Stimulated activated CD4-positive, alpha-beta T cell treated with anti-CD3 and anti-CD28 coated beads, TNF-alpha, amount 100 ng/mL, for 1 hour (primary cell): ENCODE measurements at places on chromosomes 7 and 10.

- DNase-seq: no peak
Measured at GRCh38 chr10:30436191-30436611, 2.2 kb downstream of the MAP3K8 start.

DNA sequence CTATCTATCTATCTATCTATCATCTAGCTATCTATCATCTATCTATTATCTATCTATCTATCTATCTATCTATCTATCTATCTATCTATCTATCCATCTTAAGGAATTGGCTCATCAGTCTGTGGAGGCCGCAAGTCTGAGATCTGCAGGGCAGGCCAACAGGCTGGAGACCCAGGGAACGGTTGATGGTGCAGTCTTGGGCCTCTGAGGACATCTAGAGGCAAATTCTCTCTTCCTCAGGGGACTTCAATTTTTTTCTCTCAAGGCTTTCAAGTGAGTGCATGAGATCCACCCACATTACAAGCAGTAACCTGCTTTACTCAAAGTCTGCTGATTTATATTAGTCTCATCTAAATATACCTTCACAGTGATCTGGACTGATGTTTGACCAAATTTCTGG is 197.0 kb downstream of the GLRX3 start:
- no peak for DNase-seq

DNA sequence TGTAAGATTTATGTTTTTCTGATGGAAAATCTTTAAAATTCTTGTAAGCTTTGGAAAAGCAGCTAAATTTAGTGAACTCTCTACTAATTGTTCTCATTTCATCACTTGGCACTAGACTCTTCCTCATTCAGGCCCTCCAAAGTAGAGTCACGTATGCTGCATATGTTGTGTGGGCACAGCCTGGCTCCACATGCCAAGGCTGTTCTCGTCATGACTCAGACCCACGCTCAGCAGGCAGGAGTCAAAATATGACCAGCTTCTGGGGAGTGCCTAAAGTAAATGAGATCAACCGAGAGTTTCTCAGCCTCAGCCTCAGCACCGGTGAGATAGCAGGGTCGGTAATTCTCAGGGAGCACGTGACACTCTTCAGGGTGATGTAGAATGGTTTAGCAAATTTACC is 1672.9 kb downstream of the REEP3 start:
- no peak for DNase-seq

DNA sequence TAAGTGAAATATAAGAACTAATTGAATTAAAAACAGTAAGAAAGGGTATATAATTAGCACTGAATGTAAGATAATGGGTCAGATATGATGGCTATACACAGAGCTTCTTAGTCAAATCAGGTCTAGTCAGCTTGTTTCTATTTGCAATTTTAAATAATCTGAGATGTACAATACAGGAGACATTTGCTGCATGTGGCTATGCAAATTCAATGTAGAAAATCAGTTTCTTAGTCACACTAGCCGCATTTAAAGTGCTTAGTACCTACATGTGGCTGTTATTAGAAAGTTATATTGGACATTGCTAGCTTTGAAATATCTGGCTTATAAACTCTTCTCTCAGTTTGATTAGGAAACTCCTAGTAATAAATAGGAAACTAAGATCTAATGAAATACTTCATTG is 25.3 kb downstream of the CCDC7 start:
- no peak for DNase-seq

GRCh38 chr7:1169409-1170368 is 9.7 kb upstream of the ZFAND2A start:
- DNase-seq: peak; percentile 82

DNA sequence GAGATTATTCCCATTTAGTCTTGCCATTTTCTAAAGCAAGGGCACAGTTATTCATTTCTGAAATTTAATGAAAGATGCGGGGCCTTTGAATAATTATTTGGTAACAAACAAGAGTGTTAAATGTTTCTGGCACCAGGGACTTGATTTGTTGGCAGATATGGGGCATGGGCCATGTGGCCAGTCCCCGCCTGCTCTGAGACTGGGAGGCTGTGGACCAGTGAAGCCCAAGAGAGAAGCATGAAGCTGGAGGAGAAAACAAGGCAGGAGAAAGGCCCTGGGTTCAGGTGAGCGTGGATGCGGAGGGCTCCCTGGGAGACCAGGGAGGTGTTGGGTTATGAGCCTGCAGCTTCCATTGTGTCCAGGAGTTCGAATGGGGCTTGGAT is 378.5 kb downstream of the TCERG1L start:
- DNase-seq: no peak

GRCh38 chr10:99689461-99689860 is 30.2 kb downstream of the ENTPD7 start:
- no peak for DNase-seq

DNA sequence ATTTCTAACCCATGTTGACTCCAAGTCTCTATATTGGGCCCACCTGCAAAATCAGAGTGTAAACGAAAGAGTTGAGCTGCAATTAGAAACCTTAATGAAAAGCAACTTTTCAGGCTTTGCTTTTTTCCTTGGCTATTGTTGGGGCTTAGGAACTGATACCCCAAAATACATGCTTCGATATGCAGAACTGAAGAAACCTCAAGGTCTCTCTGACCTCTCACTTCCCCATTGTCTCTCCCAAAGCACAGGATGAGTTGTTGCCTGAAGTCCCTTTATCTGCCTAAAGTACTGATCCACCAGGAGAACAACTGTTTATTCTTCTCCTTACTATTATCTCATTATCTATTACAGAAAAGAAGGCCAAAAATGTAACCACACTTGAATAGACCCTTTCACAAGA is 666.0 kb upstream of the LRRTM3 start:
- no peak for DNase-seq

DNA sequence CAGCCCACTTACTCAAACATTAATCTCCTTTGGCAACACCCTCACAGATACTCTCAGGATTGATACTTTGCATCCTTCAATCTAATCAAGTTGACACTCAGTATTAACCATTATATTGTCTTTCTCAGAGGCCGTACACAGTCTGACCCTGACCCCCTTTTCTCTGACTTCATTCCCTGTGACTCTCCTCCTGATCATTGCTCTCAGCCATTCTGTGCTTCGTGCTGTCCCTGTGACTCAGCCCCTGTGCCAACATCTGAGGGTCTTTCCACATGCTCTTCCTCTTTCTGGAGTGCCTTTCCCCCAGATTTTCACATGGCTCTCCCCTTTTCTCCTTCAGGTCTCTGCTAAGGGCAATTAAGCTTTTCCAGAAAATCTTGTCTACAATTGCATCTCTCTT is 289.0 kb upstream of the PHYHIPL start:
- no peak for DNase-seq

- DNase-seq: no peak
Measured at GRCh38 chr7:12004581-12004980, 172.6 kb upstream of the THSD7A start.

- no peak for DNase-seq
Measured at GRCh38 chr7:36315309-36315944, 74.2 kb upstream of the ANLN start.

GRCh38 chr10:988667-989545 is 672 bp downstream of the GTPBP4 start:
- no peak for DNase-seq
